BJ (cell line): ENCODE measurements at places on chromosomes 3 and 15. TPM values are rescaled to one million over a fixed set of nuclear protein-coding genes. Genes with fewer than 3 reads are reported as not detected.

The ACAD11 gene
- 19.6 and 25.5 TPM in 2 replicates for polyA plus RNA-seq

The USP13 gene
- 10.5 and 11.2 TPM in 2 replicates for polyA plus RNA-seq

The MYRIP gene
- 0.06 and 0.15 TPM in 2 replicates for polyA plus RNA-seq

DNA sequence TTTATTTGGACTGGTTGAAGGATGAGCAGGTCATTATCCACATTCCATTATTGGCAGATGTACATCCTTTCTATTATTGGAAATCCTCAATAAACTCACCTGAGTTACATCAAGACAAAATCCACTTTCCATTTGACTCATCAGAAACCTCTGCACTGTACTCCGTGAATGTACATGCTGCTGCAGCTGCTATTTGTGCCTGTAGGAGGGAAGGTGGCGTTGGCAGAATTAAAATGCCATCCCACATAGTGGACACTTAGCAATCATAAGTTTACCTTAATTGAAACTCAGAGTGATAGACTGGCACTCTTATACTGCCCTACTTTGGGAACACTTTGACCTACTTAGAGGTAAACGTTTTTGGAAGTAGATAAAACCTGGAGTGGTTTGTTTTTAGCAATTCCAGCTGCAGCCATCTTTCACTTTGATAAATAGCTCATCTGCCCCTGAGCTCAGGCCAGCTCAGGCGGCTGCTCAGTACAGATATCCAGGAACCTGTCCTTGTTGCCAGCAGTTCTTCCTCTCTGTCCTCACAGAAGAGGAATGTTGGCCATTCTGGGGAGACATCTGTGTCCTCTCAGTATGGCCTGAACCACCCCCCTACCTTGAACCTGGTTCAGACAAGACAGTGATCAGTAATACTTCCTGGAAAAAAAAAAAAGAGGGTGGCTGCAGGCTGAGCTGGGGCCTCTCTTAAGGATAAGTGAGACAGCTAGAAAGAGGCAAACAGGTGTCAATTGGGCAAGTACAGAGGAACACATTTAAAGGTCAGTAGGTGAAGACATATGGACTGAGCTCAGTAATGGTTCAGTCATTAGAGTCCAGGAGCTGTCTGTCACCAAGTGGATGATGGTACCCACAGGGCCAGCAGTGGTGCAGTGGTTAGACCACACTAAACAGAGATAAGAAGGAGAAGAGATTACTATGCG is 153.4 kb upstream of the UMPS start:
- DNase-seq, result no peak

- no peak for DNase-seq
Observed at GRCh38 chr15:41291065-41291631, 41.2 kb downstream of the OIP5 start.

GRCh38 chr3:86388820-86389219 is 602.1 kb downstream of the VGLL3 start:
- no peak for DNase-seq

DNA sequence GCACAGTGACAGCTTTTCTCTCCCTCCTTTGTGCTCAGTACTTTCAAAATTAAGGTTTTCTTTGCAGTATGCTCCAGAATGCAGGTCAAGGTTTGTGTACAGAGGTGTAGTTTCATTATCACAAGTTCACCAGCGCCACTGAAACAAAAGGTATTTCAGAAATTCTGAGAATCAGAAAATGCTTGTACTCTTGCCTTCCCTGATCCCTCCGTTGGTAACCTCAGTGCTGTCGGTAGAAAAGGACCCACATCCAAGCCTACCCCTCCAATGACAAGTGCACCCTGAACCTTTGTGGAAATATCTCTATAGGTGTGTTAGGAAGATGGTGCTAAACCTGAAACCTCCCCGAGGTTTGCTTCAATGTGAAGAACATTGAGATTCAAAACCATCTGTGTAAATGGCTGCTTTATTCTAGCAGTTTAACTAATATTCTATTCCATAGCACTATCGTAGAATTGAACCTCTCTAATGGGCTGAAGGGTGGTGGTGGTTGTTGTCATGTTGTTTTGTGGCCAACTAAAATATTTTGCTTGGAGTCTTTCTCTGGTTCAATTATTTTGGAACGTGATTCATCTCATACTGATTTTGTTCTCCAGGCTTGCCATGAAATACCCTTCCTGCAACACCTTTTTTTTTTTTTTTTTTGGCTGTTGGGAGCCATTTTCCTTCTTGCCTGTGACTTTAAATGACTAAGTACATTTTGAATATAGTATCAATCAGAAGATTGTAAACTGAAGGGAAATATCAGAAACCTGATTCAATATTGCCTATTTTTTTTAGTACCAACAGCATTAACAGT is 20.7 kb downstream of the ZBTB38 start:
- no peak for DNase-seq

GRCh38 chr3:132703733-132704132 is 18.5 kb downstream of the NPHP3 start:
- DNase-seq, result no peak

DNA sequence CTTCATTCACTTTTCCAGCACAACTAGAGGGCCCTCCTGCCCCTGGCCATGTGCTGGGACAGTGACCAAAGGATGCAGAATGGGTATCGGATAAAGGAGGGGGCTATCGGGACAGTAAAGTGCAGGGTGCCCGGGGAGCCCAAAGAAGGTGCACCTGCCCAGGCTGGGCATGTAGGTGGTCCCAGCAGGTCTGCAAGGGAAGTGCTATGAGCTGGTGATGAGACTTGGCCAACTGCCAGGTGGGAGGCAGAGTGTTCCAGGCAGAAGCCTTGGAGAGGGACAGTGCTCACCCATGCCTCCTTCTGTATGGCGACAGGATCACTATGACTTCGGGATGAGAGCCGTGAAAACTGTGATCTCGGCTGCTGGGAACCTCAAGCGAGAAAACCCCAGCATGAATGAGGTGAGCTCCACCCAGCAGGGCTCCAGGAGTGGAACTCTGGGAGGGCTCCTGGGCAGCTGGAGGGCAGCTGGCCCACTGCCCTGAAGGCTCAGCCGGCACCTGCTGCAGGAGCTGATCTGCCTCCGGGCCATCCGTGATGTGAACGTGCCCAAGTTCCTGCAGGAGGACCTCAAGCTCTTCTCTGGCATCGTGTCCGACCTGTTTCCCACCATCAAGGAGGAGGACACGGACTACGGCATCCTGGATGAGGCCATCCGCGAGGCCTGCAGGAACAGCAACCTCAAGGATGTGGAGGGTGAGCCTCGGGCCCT is 48.4 kb downstream of the DNAH1 start:
- no peak for DNase-seq

GRCh38 chr15:43125100-43125661 is 8.2 kb upstream of the TMEM62 start:
- no peak for DNase-seq

DNA sequence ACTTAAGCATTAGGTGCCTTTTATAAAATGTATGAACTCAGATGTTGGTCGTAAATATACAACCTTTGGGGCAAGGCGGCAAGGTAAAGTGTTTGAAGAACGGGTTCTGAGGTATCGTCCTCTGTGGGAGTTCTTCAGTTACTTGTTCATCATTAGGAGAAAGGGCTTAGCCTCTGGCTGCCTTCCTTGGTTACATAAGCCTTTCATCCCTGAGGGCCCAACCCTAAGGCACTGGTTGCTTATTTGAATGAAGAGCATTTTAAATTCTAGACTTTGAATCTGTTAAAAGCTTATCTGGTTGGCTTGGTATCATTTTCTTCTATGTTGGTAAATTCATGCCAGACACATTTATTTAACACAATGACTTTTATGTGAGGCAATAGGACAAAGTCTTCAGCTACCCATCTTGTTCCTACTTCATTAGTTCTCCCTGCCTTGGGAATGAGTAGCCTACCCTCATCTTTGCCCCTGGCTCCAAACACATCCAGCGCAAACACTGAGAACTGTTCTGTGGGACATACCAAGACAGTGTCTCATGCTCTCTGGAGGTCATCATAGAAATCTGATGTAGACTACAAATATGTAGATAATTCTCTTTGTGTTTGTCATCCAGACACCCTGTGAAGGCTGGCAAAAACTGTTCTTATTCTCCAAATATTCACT is 12.4 kb upstream of the CCDC80 start:
- peak; percentile 94 for DNase-seq

GRCh38 chr3:174955513-174956016 is 96.4 kb downstream of the NAALADL2 start:
- DNase-seq, result no peak

GRCh38 chr15:36577082-36577481 is 2.3 kb upstream of the CDIN1 start:
- no peak for DNase-seq

DNA sequence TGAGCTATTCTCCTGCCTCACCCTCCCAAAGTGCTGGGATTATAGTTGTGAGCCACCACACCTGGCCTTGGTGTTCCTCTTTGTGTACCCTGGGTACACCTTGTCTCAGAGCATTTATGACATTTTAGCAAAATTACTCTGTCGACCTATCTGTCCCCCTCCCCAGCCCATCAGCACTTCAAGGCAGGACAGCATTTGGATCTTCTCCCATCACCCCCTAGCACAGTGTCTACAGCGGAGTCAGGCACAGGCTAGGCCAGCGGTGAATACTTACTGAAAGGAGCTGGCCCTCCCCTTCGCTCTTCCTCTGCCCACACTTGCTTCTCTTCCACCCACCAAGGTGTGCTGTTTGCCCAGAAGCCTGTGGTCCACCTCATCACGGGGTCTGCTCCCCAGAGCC is 20.4 kb upstream of the CLK3 start:
- no peak for DNase-seq

- DNase-seq, result no peak
Observed at GRCh38 chr3:2078821-2079220, 19.8 kb upstream of the CNTN4 start.

DNA sequence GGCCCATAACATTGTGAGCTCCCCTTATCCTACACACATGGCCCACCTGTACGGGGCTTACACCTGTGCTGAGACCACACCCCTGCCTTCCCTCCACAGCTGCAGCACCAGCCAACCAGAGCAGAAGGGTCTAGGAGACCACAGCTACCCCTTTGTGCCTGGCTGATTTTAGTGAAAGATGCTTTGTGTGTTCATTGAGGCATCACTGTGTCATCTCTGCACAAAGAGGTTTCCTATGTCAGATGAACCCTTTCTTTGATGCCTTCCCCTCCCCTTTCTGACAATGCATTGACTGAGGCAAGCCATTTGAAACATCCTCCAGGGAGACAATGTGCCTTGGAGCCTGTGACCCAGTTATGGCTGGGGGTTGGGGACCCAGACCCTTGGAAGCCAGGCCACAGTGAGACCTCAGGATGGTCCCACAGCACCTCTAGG is 54.9 kb upstream of the SLC7A14 start:
- no peak for DNase-seq
